ENCODE measurements at places on chromosomes 2 and 18. TPM values are rescaled to one million over a fixed set of nuclear protein-coding genes. Genes with fewer than 3 reads are reported as not detected.

GRCh38 chr18:68803356-68803755 lies 5.5 kb downstream of the CCDC102B start:
- no peak overlapping the region for H3K4me3 ChIP-seq
- H3K27ac ChIP-seq = no peak overlapping the region
- H3K27me3 ChIP-seq = no peaks in the 10 kb centered on the region

GRCh38 chr2:16330012-16330411 lies 335.6 kb downstream of the CYRIA start:
- no peak for DNase-seq
- no peak overlapping the region for H3K27ac ChIP-seq
- H3K4me1 ChIP-seq = no peaks in the 10 kb centered on the region
- H3K4me3 ChIP-seq = no peak overlapping the region
- no peaks in the 10 kb centered on the region for H3K27me3 ChIP-seq
- no peaks in the 10 kb centered on the region for H3K36me3 ChIP-seq

DNA sequence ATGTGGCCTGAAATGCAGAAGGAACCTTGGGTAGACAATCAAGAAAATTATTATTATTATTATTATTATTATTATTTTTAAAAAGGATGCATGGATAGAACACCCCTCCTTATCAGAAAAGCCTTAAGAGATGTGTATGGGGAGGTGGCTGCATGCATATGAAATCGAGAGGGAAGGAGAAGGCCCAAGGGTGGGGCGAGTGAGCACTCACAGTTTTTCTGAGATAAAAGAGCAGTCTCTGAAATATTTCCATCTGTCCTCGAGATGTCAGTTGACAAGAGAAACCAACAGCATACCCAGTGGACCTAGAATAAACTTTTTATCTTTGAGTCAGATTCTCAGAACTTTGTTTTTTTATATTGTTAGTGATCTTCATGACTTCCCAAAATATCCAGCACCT lies 282.9 kb downstream of the GPD2 start:
- no peak overlapping the region for H3K4me3 ChIP-seq
- H3K27me3 ChIP-seq = peaks cover 3% of the 10 kb centered on the region
- DNase-seq = no peak
- no peak overlapping the region for H3K27ac ChIP-seq
- H3K36me3 ChIP-seq = no peaks in the 10 kb centered on the region

DNA sequence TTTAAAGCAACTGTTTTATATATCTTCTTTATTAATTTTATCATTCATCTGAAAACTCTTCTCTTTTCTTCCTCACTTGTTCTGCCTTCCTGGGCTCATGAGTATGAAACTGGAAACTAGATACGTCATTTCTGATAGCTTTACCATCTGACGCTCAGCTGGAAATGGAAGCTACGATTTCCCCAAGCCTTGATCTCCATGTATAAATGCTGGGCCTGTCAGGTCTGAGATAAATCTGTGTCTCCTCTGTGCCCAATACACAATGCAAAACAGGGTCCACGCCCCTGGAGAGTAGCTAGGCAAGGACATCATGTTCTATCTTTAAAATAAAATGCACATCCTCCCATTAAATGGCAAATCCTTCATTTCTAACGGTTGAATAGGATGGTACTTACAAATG lies 238.4 kb downstream of the AFF3 start:
- H3K36me3 ChIP-seq = no peaks in the 10 kb centered on the region
- no peak overlapping the region for H3K27ac ChIP-seq
- H3K4me3 ChIP-seq = no peak overlapping the region
- no peak for DNase-seq
- H3K27me3 ChIP-seq = no peaks in the 10 kb centered on the region
- H3K4me1 ChIP-seq = no peaks in the 10 kb centered on the region

GRCh38 chr2:28710545-28710944 lies 41.1 kb upstream of the PPP1CB start:
- no peak for DNase-seq
- no peak overlapping the region for H3K27ac ChIP-seq
- no peaks in the 10 kb centered on the region for H3K27me3 ChIP-seq
- no peaks in the 10 kb centered on the region for H3K4me1 ChIP-seq
- no peak overlapping the region for H3K4me3 ChIP-seq
- no peaks in the 10 kb centered on the region for H3K36me3 ChIP-seq

GRCh38 chr2:223262946-223263345 lies 211.0 kb downstream of the KCNE4 start:
- H3K4me1 ChIP-seq = no peaks in the 10 kb centered on the region
- no peaks in the 10 kb centered on the region for H3K27me3 ChIP-seq
- H3K27ac ChIP-seq = no peak overlapping the region
- DNase-seq = no peak
- no peaks in the 10 kb centered on the region for H3K36me3 ChIP-seq
- no peak overlapping the region for H3K4me3 ChIP-seq

The STAT4 gene
- total RNA-seq = 77.1 TPM

The GMCL1 gene
- 29.8 TPM for total RNA-seq

- H3K4me1 ChIP-seq = no peaks in the 10 kb centered on the region
- H3K27me3 ChIP-seq = no peaks in the 10 kb centered on the region
- H3K36me3 ChIP-seq = no peaks in the 10 kb centered on the region
- DNase-seq = no peak
- H3K27ac ChIP-seq = no peak overlapping the region
- no peak overlapping the region for H3K4me3 ChIP-seq
Observed at GRCh38 chr2:165373278-165374010, 96.1 kb upstream of the CSRNP3 start.

- no peak overlapping the region for H3K4me3 ChIP-seq
- peaks cover 11% of the 10 kb centered on the region for H3K27me3 ChIP-seq
- no peak overlapping the region for H3K27ac ChIP-seq
- H3K36me3 ChIP-seq = no peaks in the 10 kb centered on the region
- no peaks in the 10 kb centered on the region for H3K4me1 ChIP-seq
Observed at GRCh38 chr2:18518116-18519111, 42.0 kb downstream of the RDH14 start.

DNA sequence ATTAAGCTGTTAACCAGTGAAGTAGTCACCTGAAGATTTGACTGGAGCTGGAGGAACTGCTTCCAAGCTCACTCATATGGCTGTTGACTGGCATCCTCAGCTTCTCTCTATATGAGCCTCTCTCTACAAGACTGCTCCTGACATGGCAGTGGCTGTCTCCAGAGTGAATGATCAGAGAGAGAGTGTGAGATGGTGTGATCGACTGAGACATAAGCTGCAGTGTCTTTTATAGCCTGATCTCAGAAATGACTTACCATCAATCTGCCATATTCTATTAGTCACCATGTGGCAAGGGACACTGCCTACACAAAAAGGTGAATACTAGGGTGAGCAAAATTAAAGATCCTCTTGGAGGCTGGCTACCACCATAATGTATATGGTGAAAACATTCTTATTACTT lies 7.8 kb upstream of the RBMS1 start:
- no peak overlapping the region for H3K4me3 ChIP-seq
- H3K27ac ChIP-seq = no peak overlapping the region
- DNase-seq = no peak
- peaks cover under 1% of the 10 kb centered on the region for H3K4me1 ChIP-seq
- H3K27me3 ChIP-seq = no peaks in the 10 kb centered on the region
- no peaks in the 10 kb centered on the region for H3K36me3 ChIP-seq

DNA sequence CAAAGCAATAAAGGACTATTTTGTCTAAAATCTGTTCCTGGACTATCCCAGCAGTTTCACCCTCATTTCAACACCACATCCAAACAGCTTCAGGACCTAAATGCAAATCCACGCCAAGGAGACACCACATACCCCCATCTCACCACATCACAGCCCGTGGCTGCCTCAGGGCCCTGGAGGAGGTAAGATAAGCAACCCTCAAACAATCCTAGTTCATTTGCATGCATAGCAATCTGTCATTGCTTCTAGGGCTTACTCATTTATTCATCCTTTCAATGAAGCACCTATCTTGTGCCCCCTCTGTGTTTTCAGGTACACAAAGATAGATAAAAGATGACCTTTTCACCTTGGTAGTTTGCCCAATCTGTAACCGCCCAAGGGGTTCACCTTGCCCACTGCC lies 86.5 kb downstream of the VSNL1 start:
- H3K27me3 ChIP-seq = no peaks in the 10 kb centered on the region
- H3K4me3 ChIP-seq = no peak overlapping the region
- DNase-seq = no peak
- H3K36me3 ChIP-seq = no peaks in the 10 kb centered on the region

DNA sequence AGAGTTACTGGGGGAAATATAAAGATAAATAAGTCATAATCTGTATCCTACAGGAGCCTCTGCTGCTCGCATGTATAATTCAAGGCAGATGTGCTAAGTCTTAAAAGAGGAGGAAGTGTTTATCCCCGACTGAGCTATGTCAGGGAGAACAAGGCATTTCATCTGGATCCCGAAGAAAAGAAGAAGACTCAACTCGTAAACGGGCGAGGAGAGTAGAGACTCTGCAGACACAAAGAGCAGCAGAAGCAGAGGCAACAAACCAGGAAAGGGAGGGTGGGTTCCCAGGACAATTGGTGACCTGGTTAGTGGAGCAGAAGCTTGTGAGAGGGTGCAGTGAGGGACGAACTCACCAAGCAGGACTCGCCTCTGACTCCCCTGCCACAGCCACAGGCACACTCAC lies 368.6 kb downstream of the EIPR1 start:
- H3K27ac ChIP-seq = no peak overlapping the region
- DNase-seq = no peak
- no peaks in the 10 kb centered on the region for H3K36me3 ChIP-seq
- H3K4me1 ChIP-seq = no peaks in the 10 kb centered on the region
- H3K27me3 ChIP-seq = peaks cover 7% of the 10 kb centered on the region

DNA sequence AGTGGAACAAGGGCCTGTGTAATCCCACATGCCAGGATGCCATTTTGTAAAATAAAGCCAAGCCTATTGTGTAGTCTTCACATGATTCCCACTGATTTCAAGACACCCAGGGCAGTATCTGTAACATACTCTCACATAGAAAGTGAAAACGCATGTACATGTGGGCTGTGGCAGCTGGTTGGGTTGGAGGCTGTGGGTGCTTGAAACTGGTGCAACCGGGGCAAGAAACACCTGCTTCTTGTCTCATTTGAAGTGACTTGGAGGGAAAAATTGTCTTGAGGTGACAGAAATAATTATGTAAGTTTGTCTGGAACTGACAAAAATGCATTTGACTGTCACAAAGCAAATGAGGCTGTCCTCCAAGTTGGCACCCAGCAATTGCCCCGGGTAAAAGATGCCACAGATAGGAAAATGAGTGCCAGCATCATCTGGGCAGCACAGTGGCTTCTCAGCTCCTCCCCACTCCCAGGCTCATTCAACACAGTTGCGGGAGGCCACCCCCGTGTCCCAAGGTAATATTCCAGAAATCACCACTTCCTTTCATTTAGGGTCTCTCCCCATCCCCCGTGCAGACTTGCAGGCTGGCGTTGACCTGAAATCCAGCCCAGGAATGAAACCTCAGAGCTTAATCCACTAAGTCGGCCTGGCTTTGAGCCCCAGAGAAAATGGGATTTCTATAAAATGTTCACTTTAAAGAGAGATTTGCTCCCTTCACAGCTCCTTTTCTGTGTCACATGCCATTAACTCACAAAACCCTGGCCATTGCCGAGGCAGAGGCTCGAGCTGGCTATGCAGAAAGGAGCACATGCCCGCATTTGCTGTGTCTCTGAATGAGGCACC lies 293.9 kb upstream of the PARD3B start:
- peaks cover 10% of the 10 kb centered on the region for H3K27me3 ChIP-seq
- no peaks in the 10 kb centered on the region for H3K36me3 ChIP-seq
- H3K4me1 ChIP-seq = no peaks in the 10 kb centered on the region
- no peak overlapping the region for H3K4me3 ChIP-seq
- no peak for DNase-seq

DNA sequence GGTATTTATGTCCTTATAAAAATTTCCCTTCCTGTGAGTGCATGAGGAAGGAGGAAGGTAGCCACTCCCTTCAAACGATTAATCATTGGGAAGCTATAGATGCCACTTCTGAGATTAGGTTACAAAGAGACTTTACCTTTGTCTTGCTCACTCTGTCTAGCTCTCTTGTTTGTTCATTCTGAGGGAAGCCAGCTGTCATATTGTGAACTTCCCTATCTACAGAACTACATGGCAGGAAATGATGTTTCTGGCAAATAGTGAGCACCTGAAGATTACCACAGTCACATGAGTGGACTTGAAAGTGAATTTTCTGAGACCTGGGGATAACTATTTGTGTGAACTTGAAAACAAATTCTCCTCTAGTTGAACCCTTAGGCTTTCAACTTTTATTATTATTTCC lies 776.8 kb downstream of the CCDC85A start:
- H3K4me3 ChIP-seq = no peak overlapping the region
- DNase-seq = no peak
- H3K27me3 ChIP-seq = no peaks in the 10 kb centered on the region
- H3K36me3 ChIP-seq = no peaks in the 10 kb centered on the region
- no peak overlapping the region for H3K27ac ChIP-seq

The GKN1 gene
- not detected for total RNA-seq

DNA sequence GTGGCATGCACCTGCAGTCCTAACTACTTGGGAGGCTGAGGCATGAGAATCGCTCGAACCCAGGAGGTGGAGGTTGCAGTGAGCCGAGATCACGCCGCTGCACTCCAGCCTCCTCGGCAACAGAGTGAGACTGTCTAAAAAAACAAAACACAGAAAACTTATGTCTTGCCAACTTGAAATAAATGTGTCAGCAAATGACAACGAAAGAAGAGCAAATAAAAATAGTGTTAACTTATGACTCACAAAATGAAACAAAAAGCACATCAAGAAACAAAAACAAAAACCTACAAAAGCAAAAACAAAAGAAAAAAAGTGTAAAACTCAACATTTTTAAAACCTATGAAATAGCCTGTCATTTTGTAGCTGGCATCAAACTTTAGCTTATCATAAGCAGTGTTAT lies 65.2 kb downstream of the KCNH7 start:
- no peak overlapping the region for H3K27ac ChIP-seq
- no peaks in the 10 kb centered on the region for H3K27me3 ChIP-seq
- H3K4me1 ChIP-seq = no peaks in the 10 kb centered on the region
- H3K36me3 ChIP-seq = no peaks in the 10 kb centered on the region
- no peak for DNase-seq

DNA sequence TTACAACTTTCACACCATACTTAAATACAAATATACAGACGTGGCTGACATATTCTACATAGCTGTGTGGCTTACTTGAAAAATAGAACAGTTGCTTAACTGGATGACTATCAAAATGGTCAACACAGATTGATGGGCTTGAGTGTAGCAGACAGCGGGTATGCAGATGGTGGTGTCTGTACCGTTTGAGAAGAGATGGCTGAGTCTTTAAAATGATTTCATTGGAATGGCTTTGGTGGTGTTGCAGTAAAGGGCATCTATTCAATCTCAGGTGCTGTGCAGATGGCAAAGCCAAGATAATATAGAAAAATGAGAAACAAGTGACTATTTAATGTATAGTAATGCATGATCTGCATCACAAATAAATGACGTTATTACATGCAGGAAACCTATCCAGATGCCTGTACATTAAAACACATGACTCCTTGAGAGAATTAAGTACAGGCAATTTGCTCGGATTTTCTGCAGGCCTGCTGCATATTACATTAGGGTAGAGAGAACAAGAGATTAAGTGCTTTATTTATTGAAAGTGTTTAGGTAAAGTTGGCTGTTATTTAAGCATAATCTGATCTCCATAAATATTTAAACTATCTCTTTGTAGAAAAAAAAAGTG lies 68.5 kb downstream of the AGPS start:
- no peak overlapping the region for H3K27ac ChIP-seq
- no peaks in the 10 kb centered on the region for H3K27me3 ChIP-seq
- no peak overlapping the region for H3K4me3 ChIP-seq
- no peak for DNase-seq
- H3K4me1 ChIP-seq = no peaks in the 10 kb centered on the region
- peaks cover 19% of the 10 kb centered on the region for H3K36me3 ChIP-seq
